ENCODE measurements at places on chromosomes 13 and 19. TPM values are rescaled to one million over a fixed set of nuclear protein-coding genes. Genes with fewer than 3 reads are reported as not detected.

Gene ZNF555
- total RNA-seq, result 5.2 TPM

Gene C19orf18
- 1.8 TPM for total RNA-seq

Gene GPR183
- total RNA-seq, result 6.4 TPM

Gene CLEC4M
- total RNA-seq, result not detected

Gene A1BG
- 2.1 TPM for total RNA-seq

Gene RNF17
- total RNA-seq, result 0.18 TPM

Gene FKRP
- 10.2 TPM for total RNA-seq

Gene LIG1
- 29.5 TPM for total RNA-seq

Gene ZNF816
- total RNA-seq, result 12.8 TPM

Gene CACNG7
- total RNA-seq, result not detected

Gene PCDH20
- total RNA-seq, result 4.7 TPM

Gene SIAH3
- total RNA-seq, result not detected

Gene N4BP2L1
- total RNA-seq, result 6.6 TPM

Gene TBXA2R
- 1.0 TPM for total RNA-seq

Gene ZNF8
- total RNA-seq, result 4.1 TPM

Gene KLK12
- total RNA-seq, result 0.73 TPM

Gene POGLUT2
- 1.1 TPM for total RNA-seq

Gene SIGLECL1
- not detected for total RNA-seq

Gene GRWD1
- 22.3 TPM for total RNA-seq

Gene FPR3
- 2.0 TPM for total RNA-seq

Gene SBSN
- total RNA-seq, result not detected

Gene TSPAN16
- total RNA-seq, result not detected

Gene IRS2
- 17.9 TPM for total RNA-seq

Gene PRKCG
- 0.22 TPM for total RNA-seq

All from left colon (tissue), 2 donors.